ENCODE measurements at places on chromosomes 2 and 18. TPM values are rescaled to one million over a fixed set of nuclear protein-coding genes. Genes with fewer than 3 reads are reported as not detected.

Gene VWA3B
- not detected for total RNA-seq

Gene LRP1B
- total RNA-seq, result not detected

Gene SRD5A2
- not detected for total RNA-seq

Gene ZAP70
- total RNA-seq, result 302 TPM

GRCh38 chr2:216049452-216049851 lies 32.2 kb downstream of the PECR start:
- no peak for DNase-seq
- H3K4me1 ChIP-seq, result peaks cover 9% of the 10 kb centered on the region
- H3K4me3 ChIP-seq, result no peak overlapping the region
- peaks cover 15% of the 10 kb centered on the region for H3K36me3 ChIP-seq
- H3K27ac ChIP-seq, result no peak overlapping the region

DNA sequence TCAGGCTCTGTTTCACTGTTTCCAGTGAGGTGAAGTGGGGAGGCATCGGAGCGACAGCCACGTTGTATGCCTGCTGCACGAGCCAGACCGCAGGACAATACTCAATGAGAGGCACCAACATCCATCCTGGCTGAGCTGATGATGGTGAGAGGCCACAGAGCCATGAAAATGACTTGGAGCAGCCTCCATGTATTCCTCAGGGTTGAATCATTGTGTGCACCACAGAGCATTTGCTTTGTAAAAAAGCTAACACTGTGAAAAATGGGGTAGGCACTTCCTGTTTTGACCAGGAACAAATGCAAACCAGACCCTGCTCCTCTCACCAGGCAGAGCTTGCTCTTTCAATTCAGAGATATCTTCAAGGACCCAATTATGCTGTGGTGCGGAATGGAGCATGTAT lies 87.2 kb downstream of the LPIN1 start:
- DNase-seq, result no peak
- no peaks in the 10 kb centered on the region for H3K36me3 ChIP-seq
- peaks cover 63% of the 10 kb centered on the region for H3K27me3 ChIP-seq
- H3K4me1 ChIP-seq, result peaks cover 31% of the 10 kb centered on the region
- no peak overlapping the region for H3K4me3 ChIP-seq

DNA sequence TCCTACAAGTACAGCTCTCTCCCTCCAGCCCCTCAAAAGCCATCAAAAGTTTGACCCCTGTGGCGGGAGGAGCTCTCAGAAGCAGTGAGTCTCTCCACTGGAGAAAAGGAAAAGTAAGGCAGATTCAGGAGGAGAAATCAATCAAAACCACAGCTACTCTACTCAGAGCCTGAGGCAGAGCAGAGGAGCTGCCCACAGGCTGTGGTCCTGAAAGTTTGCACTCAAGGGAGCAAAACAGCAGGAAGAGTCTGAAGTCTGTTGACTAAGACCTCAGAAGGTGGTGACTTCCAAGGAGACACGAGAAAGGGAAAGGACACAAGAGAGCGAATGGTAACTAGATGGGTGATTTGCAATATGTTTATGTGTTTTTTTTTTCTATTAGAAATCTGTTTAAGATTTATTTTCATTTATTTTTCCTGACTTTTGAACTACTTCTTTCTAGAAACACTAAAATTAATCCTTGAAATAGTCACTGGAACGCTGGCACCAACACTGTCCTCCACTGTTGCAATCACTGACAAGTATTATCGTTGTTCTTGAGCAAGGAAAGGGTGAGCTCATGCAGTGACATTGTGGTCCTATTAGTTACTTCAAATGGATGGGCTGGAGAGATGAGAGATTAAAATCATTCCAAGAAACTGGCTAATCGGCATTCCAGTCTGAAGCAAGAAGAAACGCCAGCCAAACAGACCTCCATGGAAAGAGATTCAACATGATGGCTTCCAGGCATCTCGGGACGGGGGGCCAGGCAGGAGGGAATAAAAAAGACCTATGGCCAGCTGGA lies 35.8 kb downstream of the PID1 start:
- H3K4me3 ChIP-seq, result no peak overlapping the region
- no peak for DNase-seq
- H3K36me3 ChIP-seq, result no peaks in the 10 kb centered on the region

- H3K27ac ChIP-seq, result no peak overlapping the region
- H3K4me1 ChIP-seq, result peaks cover 15% of the 10 kb centered on the region
- peaks cover 17% of the 10 kb centered on the region for H3K27me3 ChIP-seq
- DNase-seq, result no peak
- H3K4me3 ChIP-seq, result no peak overlapping the region
- no peaks in the 10 kb centered on the region for H3K36me3 ChIP-seq
These were observed 31.0 kb downstream of the ANKRD29 start for GRCh38 chr18:23631746-23632145.

GRCh38 chr2:65349863-65350262 lies 82.5 kb downstream of the SPRED2 start:
- DNase-seq, result no peak
- H3K4me3 ChIP-seq, result no peak overlapping the region
- peaks cover 26% of the 10 kb centered on the region for H3K4me1 ChIP-seq
- H3K27ac ChIP-seq, result no peak overlapping the region
- H3K36me3 ChIP-seq, result peaks cover 7% of the 10 kb centered on the region

DNA sequence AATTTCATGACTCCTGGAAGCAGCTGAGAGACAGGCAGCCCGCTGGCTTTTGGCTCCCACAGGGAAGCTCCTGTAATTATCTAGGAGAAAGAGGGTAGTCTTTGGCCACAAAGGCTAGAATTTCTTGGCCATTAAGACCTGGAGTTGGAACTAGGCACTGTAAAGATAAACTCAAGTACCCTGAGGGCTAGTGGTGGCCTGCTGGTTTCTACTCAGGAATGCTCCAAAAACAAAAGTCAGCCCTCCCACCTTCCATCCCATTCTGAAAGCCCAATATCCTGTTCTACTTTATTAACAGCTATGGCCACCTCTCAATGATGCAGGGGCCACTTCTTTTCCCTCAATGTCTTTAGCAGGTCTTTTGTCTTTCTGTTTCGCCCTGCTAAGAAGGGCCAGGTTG lies 34.0 kb upstream of the CYP26B1 start:
- no peak overlapping the region for H3K4me3 ChIP-seq
- H3K27ac ChIP-seq, result no peak overlapping the region
- no peaks in the 10 kb centered on the region for H3K27me3 ChIP-seq
- H3K4me1 ChIP-seq, result no peaks in the 10 kb centered on the region
- no peak for DNase-seq

Data from activated T-helper 1 cell treated with anti-CD3 and anti-CD28 coated beads, Interleukin-12 subunit alpha, Interleukin-12 subunit beta, Interleukin-2, Interleukin-4 antibody, amounts not matched to agents 30 ng/mL and 10 ng/mL and 1 ng/mL, durations not matched to agents 14 hours and 24 hours and 36 hours (primary cell).